Esophagus squamous epithelium (tissue), 5 donors: ENCODE measurements at places on chromosomes 12 and 14. TPM values are rescaled to one million over a fixed set of nuclear protein-coding genes. Genes with fewer than 3 reads are reported as not detected.

The TC2N gene
- 48.9 TPM for total RNA-seq

The KRT81 gene
- not detected for total RNA-seq

The ZNF410 gene
- total RNA-seq = 38.3 TPM

The PIANP gene
- not detected for total RNA-seq

The SRRM4 gene
- not detected for total RNA-seq

The ARHGAP5 gene
- 81.7 TPM for total RNA-seq

The EML5 gene
- total RNA-seq = 0.82 TPM

The ABCD2 gene
- 0.12 TPM for total RNA-seq

The APOF gene
- not detected for total RNA-seq

The RAD51AP1 gene
- 4.4 TPM for total RNA-seq

The SLC16A7 gene
- 67.3 TPM for total RNA-seq

The GLS2 gene
- 9.7 TPM for total RNA-seq

The SERPINA3 gene
- total RNA-seq = 3.3 TPM

The FSCB gene
- not detected for total RNA-seq

The RASSF8 gene
- total RNA-seq = 3.6 TPM

The CMKLR1 gene
- total RNA-seq = 0.19 TPM

The CCDC197 gene
- total RNA-seq = not detected

The HCAR2 gene
- 20.2 TPM for total RNA-seq

The CLEC4D gene
- total RNA-seq = not detected

The KCNK10 gene
- 0.57 TPM for total RNA-seq

The YLPM1 gene
- total RNA-seq = 48.8 TPM

The CCDC38 gene
- total RNA-seq = not detected

The CHURC1 gene
- 67.1 TPM for total RNA-seq

The TGM1 gene
- 566 TPM for total RNA-seq

The ADCY6 gene
- 13.5 TPM for total RNA-seq

The RAB21 gene
- 37.8 TPM for total RNA-seq

The TMEM132D gene
- not detected for total RNA-seq

The CEP170B gene
- total RNA-seq = 28.2 TPM

The NID2 gene
- 3.7 TPM for total RNA-seq

The WDHD1 gene
- total RNA-seq = 0.80 TPM

The RNF212B gene
- total RNA-seq = not detected

The SDSL gene
- not detected for total RNA-seq
